NCI-H1436 treated with DMSO at 0.1 percent for 48 hours (cell line): ENCODE measurements at places on chromosomes 2 and 18.

- DNase-seq, result no peak
Observed at GRCh38 chr2:38146275-38146906, 70.4 kb upstream of the CYP1B1 start.

DNA sequence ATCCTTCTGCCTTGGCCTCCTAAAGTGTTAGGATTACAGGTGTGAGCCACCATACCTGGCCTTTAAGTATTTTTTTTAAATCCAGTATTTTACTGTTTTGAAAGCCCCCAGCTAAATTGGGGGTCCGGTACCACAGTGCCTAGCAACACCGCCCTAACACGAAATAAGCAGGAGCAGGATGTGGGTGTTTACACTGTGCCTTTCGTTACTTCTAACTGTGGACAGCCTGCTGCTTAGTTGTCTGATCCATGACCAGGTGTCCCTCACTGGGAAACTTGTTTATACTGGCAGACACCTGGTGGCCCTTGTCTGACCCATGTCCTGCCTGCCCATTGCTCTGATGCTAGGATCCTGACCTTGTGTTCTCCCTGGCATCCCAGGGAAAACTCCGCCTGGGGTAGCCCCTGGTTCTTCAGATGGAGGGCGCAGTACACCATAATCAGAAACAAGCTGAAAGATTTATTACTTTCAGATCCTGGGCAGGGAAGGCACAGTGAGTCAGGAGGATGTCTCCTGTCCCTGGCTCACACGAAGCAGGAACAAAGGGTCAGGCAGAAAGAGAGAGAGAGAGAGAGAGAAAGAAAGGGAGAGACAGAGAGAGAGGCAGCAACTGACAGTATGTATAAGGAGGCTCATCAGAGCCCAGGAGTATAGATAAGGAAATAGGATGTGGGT is 55.7 kb downstream of the NCAPH start:
- no peak for DNase-seq

DNA sequence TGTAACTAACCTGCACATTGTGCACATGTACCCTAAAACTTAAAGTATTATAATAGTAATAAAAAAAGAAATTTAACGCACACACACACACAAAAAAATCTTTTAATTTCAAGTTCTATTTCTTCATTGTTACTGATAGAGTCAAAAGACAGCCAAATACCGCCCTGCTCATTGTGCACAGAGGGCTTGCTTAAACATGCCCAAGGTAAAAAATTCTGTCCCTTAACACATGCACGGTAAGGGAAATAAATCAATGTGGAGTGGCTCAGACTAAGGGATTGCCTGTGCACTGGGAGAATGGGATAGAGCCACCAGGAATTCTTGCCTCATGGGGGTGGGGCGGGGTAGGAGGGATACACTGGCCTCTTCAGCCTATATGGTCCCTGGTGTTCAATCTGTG is 468.0 kb downstream of the NUP35 start:
- no peak for DNase-seq

- peak; percentile 72 for DNase-seq
Observed at GRCh38 chr2:231713730-231714638, 5.7 kb downstream of the PTMA start.

DNA sequence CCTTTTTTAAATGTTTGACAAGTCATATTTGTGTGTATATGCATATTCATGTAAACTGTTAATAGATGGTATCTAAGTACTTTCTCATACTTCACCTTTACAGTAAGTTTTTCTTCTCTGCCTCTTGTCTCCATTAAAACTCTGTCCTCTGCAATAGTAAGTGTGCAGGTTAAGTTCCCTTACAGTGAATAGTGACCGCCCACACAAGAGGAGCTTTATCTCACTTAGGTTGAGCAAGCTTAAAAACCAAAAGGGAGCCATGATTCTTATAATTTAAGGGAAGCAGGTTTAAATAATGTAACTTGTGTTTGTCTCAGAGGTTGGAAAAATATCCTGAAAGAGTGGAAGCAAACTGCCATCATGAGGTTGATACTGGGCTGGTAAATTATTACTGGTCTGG is 61.3 kb downstream of the MRPS9 start:
- DNase-seq, result no peak

DNA sequence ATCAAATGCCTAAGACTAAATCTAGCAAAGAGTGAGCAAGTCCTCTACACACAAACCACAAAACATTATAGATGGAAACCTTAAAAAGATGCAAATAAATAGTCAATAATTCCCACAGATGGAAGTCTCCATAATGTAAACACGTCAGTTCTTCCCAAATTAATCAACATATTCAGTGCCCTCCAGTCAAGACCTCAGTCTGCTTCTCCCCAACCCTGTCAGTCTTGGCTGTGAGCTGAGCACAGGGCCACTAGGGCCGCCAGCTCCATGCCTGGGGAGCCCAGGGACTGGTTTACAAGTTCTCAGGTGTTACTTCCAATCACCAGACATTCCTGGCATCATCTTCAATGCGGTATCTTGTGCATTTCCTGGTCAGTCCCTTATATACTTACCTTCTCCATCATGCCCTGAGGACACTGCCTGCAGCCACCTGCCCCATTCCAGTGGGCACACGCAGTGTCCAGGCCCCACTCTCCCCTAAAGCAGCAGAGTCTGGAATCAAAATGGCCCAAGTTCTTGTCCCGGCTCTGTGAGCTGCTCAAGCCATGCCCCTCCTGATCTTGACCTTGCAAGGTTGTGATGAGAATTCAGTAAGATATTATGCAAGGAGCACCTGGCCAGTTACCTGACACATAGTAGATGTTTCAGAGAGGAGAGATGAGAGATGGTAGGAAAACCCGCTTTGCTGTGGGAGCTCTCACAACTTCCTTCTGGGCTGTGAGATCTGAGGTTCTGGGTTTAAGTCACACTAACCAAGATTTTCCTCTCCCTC is 207.9 kb upstream of the RAB6C start:
- no peak for DNase-seq

DNA sequence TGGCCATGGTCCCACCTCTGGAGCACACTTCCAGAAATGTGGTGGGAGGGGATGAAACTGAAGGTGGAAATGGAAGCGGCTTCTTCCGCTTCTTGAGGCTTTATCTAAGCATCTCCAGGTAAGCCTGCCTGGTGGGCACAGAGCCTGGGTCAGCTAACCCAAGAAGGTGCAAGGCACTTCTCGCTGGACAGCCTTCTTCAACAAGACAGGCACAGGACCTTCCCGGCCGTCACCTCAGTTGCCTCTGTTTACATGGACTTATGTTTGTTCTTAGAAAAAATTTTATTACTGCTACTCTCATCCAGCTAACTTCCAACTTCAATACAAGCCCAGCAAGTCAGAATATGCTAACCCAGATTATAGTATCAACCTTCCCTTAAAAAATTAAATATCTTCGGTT is 51.9 kb downstream of the SRD5A2 start:
- DNase-seq, result no peak

DNA sequence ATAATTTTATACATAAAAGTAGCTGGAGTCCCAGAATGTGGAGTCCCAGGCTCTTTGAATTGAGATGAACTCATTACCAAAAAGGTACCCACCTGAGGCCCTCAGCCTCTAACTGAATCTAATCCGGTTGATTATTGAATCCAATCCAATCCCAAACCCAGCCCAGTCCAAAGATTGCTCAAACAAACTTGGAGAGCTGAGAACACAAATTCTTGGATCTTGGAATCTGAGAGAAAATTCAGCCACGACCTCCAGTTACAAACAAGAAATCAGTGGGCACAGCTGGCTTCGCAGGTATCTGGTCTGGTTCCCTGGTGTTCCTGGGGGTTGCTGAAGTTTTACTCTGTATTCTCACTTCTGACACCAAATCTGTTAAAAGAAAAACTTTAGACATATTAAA is 28.4 kb upstream of the RHOB start:
- DNase-seq, result no peak

DNA sequence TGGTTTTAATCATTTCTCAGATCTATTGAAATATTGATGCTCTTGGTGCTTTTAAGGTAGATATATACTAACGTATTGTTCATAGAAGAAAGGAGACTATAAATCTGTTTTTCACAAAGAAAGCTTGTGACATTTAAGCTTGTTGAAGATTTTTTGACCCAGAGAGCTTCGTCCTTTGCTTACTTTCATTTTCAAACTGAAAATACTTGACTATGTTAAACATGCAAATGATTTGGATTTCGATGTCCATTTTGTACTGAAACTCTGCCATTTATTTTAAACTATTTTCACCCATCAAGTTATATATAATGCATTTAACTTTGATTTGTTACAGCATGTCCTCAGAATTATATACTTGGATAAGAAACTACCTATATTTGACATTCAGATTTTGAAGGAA is 85.2 kb downstream of the SLC4A10 start:
- no peak for DNase-seq

DNA sequence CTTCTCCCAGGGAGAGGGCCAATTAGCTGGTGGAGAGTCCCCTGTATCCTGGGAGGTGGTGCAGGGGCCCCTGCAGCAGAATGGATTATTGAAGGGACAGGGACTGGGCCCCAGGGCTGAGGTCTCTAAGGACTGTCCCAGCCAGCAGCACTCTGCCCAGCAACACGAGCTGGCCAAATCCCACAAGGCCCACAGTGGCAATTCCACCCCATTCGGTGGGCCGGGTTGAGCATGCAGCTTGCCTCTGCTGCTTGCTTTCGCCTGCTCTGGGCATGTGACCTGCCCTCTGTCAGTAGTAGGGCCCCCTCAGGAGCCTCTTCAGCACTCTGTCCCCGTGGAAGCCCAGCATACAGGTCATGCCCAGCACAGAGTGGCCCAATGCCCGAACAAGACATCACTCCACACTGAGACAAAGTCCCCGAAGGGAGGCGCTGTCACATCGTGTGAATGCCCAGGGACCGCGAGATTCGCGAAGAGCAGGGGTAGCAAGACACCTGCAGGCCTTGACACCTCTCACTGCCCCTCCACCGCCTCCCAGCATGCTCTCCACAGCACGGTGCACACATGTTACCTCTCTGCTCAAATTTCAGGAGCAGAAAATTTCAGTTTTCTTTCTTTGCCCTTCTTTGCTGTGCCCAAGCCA is 65.4 kb downstream of the CRACDL start:
- DNase-seq, result peak; percentile 29

- DNase-seq, result no peak
Observed at GRCh38 chr2:12604341-12604740, 112.4 kb upstream of the TRIB2 start.

DNA sequence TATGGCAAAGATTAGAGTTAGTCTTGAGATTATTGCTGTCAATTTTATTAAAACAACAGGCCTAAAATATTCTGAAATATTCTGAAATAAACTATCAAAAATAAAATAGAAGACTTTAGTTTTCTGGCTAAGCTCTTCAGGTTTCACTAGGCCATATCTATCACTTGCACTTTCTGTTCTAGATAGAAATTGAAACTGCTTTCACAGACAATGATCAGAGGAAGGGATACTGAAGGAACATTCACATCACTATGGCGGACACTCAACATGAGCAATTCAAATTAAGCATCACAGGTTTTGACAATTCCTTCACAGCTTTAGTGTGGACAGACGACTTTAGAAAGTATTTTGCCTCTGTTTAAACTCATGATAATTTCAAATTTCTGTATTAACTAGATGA is 586.4 kb upstream of the REG3G start:
- no peak for DNase-seq

- DNase-seq, result no peak
Observed at GRCh38 chr2:241000831-241001321, 2.5 kb downstream of the SNED1 start.

- no peak for DNase-seq
Observed at GRCh38 chr2:107385921-107386320, 440.8 kb upstream of the RGPD4 start.

- DNase-seq, result no peak
Observed at GRCh38 chr2:198874472-198874858, 583.3 kb downstream of the SATB2 start.
